ENCODE measurements at places on chromosomes 1 and 21. TPM values are rescaled to one million over a fixed set of nuclear protein-coding genes. Genes with fewer than 3 reads are reported as not detected.

DNA sequence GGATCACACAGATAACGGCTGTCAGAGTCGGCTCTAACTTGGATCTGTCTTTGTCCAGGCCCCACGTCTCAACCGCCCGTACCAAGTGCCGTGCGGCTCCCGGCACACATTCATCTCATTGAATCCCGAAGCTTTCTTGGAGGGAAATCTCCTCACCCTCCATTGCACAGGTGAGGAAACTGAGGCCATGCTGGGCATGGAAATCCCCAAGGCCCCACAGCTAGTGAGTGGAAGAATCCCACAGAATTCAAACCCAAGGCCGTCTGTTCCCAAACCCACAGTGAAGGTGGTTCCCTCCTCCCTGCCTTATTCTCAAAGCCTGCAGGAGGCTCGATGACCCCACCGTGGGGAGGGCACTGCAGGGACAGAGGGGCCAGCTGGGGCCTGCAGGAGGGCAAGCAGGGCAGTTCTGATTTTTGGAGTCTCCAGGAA, 437.9 kb downstream of the MATN1 start:
- no peak for DNase-seq

ARHGAP30 gene
- 0.17 TPM for total RNA-seq

- no peak for DNase-seq
Measured at GRCh38 chr1:22539510-22540118, 23.7 kb upstream of the EPHA8 start.

DNA sequence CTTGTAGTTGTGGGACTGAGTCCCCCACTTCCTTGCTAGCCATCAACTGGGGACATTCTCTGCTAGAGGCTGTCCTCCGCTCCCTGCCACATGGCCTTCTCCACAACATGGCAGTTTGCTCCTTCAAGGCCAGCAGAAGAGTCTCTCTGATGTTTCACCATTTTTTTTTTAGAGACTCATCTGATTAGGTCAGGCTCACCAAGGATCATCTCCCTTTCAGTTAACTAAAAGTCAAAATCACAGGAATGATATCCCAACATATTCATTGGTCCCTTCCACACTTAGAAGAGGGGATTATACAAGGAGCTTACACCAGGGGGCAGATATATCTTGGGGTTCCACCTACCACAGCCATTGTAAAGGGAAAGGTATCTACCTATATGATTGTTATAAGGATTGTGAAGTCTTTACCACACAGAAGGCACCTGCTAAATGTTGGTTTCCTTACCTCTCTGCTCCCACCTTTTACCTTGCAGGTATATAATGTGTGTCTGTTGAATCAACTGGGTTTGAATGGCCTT, 23.3 kb downstream of the RIMKLA start:
- no peak for DNase-seq

WDR64 gene
- total RNA-seq, result not detected

GRCh38 chr1:44328671-44329416, 26.2 kb downstream of the ERI3 start:
- no peak for DNase-seq
